ENCODE measurements at places on chromosomes 7 and 10.

- DNase-seq, result no peak
These were observed 201.3 kb downstream of the JCAD start for GRCh38 chr10:29857843-29858701.

GRCh38 chr7:29289156-29290021 lies 94.8 kb downstream of the CHN2 start:
- DNase-seq, result no peak

DNA sequence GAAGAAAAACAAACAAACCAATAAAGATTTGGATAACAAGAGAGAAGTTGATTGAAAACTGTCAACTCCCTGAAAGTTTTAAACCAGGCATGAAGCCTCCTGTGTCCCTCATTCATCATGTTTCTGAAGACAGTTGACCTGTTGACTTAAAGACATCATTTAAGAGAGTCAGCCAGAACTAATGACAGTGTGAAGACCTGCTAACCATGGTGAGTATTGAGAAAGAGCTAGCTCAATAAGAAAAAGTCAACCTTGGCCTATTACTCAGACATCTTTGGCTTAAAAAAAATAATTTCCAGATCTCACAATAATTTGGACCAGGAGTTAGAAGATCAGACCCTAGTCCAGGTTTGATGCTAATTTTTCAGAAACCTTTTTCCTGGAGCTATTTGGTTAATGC lies 45.3 kb upstream of the ANKRD1 start:
- DNase-seq, result no peak

GRCh38 chr7:1913466-1914282 lies 243.6 kb downstream of the ELFN1 start:
- DNase-seq, result no peak

- DNase-seq, result no peak
These were observed 311.7 kb upstream of the HPS1 start for GRCh38 chr10:98758463-98758862.

DNA sequence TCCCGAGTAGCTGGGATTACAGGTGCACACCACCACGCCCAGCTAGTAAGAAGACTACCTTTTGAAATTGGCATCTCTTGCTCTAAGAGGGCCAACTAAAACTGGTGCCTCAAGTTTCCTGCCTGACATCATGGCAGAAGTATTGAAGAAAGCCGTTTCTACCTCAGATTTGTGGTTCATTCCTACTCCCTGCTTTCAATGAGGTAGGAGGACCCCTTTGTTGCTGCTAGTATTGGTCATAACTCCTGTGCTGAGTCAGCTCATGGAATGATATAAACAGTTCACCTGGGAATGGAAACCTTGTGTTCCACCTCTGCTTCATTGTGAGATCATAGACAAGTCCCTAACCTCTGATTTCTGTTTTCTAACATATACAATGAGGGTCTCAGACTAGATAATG lies 82.8 kb downstream of the CDK6 start:
- DNase-seq, result no peak

- DNase-seq, result no peak
These were observed 63.2 kb downstream of the WNT2 start for GRCh38 chr7:117259615-117260014.
